ENCODE measurements at places on chromosomes 11 and 22. TPM values are rescaled to one million over a fixed set of nuclear protein-coding genes. Genes with fewer than 3 reads are reported as not detected.

- no peak overlapping the region for H3K4me3 ChIP-seq
- H3K4me1 ChIP-seq: no peaks in the 10 kb centered on the region
- no peaks in the 10 kb centered on the region for H3K36me3 ChIP-seq
- H3K27me3 ChIP-seq: no peaks in the 10 kb centered on the region
- no peak for DNase-seq
Measured at GRCh38 chr11:28636033-28636432, 527.8 kb downstream of the METTL15 start.

- no peak overlapping the region for H3K27ac ChIP-seq
- no peak for DNase-seq
- H3K36me3 ChIP-seq: no peaks in the 10 kb centered on the region
- H3K4me3 ChIP-seq: no peak overlapping the region
Measured at GRCh38 chr11:128848815-128849455, 18.2 kb downstream of the KCNJ1 start.

DNA sequence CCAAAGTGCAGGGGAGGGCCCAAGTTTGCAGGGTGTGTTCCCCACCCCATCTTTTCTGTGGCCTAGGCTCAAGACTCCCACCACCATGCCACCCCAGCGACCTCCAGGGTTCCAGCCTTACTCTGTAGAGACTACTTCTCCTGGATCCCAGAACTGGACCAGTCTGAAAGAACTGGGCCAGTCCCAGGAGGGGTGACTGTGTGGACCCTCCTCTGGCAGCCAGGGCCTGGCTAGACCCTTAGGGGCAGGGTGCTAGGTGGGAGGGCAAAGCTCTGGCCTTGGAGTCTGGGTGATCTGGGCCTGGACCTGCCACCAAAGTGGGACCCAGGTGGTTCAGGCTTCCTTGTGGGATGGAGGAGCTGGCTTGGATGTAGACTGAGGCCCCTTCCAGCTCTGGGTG is 41.8 kb upstream of the ACCSL start:
- no peak overlapping the region for H3K4me3 ChIP-seq
- no peak overlapping the region for H3K27ac ChIP-seq
- no peaks in the 10 kb centered on the region for H3K27me3 ChIP-seq
- H3K4me1 ChIP-seq: no peaks in the 10 kb centered on the region

- no peaks in the 10 kb centered on the region for H3K36me3 ChIP-seq
- H3K27me3 ChIP-seq: no peaks in the 10 kb centered on the region
- H3K4me3 ChIP-seq: peak overlapping the region; percentile 76
- peak overlapping the region; percentile 49 for H3K27ac ChIP-seq
- no peak for DNase-seq
- no peaks in the 10 kb centered on the region for H3K4me1 ChIP-seq
Measured at GRCh38 chr11:117315285-117316196, 515 bp downstream of the BACE1 start.

DNA sequence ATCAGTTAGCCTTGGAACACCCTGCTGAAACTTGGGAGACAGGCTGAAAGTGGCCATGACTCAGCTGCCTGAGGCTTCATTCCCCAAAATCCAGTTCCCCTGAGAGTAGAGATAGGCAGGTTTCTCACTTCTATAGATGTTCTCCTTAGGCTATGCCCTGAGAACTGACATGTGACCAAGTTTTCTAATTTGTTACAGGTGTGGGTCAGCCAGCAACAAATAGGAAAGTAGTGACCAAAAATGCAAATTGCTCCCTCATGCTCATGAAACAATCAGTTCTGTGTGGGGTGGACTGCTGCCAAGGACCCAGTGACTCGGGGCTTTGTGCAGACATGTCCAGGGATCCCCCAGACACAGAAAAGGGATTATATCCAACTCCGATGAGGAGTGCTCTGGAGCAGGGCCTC is 7.3 kb upstream of the CCDC15 start:
- H3K4me3 ChIP-seq: no peak overlapping the region
- H3K27me3 ChIP-seq: no peaks in the 10 kb centered on the region
- H3K36me3 ChIP-seq: no peaks in the 10 kb centered on the region
- H3K27ac ChIP-seq: no peak overlapping the region

- no peak overlapping the region for H3K27ac ChIP-seq
- DNase-seq: peak; percentile 39
- H3K36me3 ChIP-seq: no peaks in the 10 kb centered on the region
- no peaks in the 10 kb centered on the region for H3K4me1 ChIP-seq
- H3K4me3 ChIP-seq: no peak overlapping the region
- no peaks in the 10 kb centered on the region for H3K27me3 ChIP-seq
Measured at GRCh38 chr11:69380921-69381581, 87.1 kb downstream of the MYEOV start.

- DNase-seq: no peak
- H3K4me1 ChIP-seq: no peaks in the 10 kb centered on the region
- no peak overlapping the region for H3K27ac ChIP-seq
- H3K4me3 ChIP-seq: no peak overlapping the region
- H3K36me3 ChIP-seq: no peaks in the 10 kb centered on the region
Measured at GRCh38 chr11:103234974-103235373, 125.7 kb downstream of the DYNC2H1 start.

DNA sequence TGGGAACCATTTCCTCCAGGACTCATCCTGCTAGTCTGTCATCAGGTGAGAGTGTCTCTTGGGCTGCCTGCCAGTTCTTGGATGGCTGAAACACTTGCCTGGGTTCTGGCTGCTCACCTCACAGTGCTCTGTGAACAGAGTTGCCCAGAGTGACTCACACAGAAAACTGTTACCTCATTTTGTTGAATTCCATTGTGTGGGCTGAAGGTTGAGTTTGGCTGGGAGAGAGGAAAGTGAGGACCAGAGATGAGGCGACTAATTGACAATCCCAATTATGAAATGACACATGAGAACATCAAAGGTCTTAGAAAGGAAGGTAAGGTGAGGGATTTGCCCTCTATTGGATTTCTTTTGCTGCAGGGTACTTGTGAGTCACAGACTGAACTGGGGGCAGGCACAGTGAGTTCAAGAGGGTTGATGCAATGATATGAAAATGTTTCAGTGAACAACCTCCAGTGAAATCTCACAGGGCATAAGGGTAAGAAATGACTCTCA is 20.2 kb upstream of the CALCB start:
- H3K36me3 ChIP-seq: no peaks in the 10 kb centered on the region
- no peak overlapping the region for H3K27ac ChIP-seq
- H3K27me3 ChIP-seq: no peaks in the 10 kb centered on the region
- no peak for DNase-seq
- no peak overlapping the region for H3K4me3 ChIP-seq

DNA sequence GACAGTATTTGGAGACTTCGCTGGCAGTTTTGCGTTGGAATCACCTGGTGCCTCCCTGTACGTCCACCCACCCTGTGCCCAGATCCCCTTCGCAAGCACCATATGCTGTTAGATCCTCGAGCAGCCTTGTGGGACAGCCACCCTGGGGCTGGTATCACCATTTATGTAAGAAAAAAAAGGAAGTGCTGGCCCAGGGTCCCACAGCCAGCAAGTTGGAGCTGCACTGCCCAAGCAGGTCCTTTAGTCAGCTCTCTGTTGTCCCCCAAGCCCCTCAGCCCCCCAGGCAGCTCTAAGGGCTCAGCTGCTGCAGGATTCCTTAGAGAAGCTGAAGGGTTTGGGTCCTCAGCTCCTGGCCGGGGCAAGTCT is 80.3 kb downstream of the FBLN1 start:
- DNase-seq: no peak
- H3K36me3 ChIP-seq: no peaks in the 10 kb centered on the region
- no peaks in the 10 kb centered on the region for H3K27me3 ChIP-seq
- no peak overlapping the region for H3K27ac ChIP-seq
- H3K4me1 ChIP-seq: no peaks in the 10 kb centered on the region

- no peaks in the 10 kb centered on the region for H3K27me3 ChIP-seq
- DNase-seq: no peak
- peak overlapping the region; percentile 43 for H3K27ac ChIP-seq
- no peak overlapping the region for H3K4me3 ChIP-seq
Measured at GRCh38 chr22:17241576-17242330, 22.5 kb upstream of the ADA2 start.

DNA sequence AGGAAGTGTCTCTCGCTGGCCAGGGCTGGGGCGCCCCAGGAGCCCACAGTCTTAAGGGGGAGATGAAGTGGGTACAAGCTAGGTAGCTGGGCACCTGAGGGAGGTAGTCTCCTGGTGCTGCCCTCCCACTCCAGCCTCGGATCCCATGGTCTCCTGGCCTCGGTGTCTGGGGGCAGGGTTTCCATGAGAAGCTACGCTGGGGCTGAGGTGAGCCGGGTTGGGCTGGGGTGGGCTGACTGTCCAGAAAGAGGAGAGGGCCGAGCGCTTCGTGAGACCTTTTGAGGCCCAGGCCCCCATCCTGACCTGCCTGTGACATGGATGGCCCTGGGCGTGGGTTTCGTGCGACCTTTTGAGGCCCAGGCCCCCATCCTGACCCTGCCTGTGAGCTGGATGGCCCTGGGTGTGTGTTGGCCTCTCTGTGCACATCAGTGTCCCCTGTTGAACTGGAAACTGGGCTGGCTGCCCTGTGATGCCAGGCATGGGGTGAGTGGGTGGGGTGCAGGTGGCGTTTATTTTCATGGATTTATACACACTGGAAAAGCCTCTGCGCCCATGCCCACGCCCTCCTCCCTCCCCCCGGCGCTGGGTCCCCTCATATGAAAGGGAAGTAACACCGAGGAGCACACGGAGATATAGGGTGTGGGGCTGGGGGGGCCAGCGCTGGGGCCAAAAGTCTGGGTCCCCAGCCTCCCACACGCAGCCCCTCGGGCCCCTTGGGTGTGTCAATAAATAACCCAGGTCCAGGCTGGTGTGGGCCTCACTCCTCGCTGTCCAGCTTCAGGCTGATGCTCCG is 8.6 kb downstream of the AIP start:
- H3K4me1 ChIP-seq: no peaks in the 10 kb centered on the region
- H3K27ac ChIP-seq: no peak overlapping the region
- H3K36me3 ChIP-seq: peaks cover 6% of the 10 kb centered on the region
- no peaks in the 10 kb centered on the region for H3K27me3 ChIP-seq
- DNase-seq: no peak

DNA sequence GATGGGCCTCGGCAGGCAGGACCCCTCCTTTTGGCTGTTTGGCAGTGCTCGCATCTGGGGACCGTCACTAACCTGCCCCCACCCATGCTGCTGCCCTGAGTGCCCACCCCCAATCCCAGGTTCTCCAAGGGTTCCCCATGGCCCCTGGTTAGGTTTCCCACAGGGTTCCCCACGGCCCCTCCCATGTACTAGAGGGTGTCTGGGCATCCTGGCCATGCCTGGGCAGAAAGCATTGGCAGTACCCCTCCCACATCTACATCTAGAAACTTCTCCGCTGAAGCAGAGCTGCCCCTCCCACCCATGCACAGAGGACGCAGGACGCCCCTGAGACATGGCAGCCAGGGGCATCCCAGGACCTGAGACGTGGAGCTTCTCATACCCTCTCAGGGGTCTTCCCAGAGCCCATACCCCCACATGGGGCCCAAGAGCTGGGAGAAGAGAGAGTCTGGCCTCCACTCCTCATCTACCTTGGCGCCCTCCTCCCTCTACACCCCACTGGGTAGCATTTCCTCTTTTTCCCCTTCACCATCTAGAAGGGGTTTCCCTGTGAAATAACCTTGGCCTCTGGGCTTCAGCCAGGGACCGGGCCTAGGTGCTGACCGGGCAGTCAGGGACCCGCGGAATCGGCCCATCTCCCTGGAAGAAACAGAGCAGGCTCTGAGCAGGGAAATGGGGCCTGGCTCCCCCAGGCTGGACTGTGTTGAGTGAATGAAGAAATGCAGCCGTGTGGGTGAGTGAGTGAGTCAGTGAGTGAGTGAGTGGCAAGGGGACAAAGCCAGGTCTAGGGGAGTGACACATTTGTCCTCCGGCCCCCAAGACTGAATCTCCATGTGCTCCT is 987.3 kb downstream of the BRD1 start:
- no peak for DNase-seq
- H3K4me3 ChIP-seq: no peak overlapping the region
- H3K27ac ChIP-seq: no peak overlapping the region
- H3K27me3 ChIP-seq: no peaks in the 10 kb centered on the region

- peaks cover 24% of the 10 kb centered on the region for H3K4me1 ChIP-seq
- H3K4me3 ChIP-seq: no peak overlapping the region
- peaks cover 6% of the 10 kb centered on the region for H3K36me3 ChIP-seq
- H3K27ac ChIP-seq: no peak overlapping the region
Measured at GRCh38 chr22:36147196-36147791, 13.3 kb downstream of the APOL3 start.

- no peak within 1 kb of the TSS for H3K27ac ChIP-seq
- H3K4me3 ChIP-seq: no peak within 1 kb of the TSS
- H3K36me3 ChIP-seq: no peaks in the 10 kb centered on the region
- no peak for DNase-seq
- H3K27me3 ChIP-seq: no peaks in the 10 kb centered on the region
Measured at GRCh38 chr11:56412396-56412795, at the start of gene OR5AL1. Gene OR5AL1, plus strand, starts transcription at chr11:56412696.

Gene ABTB2
- total RNA-seq: 10.2 TPM

Gene FXYD6
- total RNA-seq: 4.9 TPM

Gene RIC3
- total RNA-seq: 5.6 TPM

Gene CCDC73
- total RNA-seq: 0.42 TPM

Gene CSRP3
- 0.81 TPM for total RNA-seq

Gene CDC42EP1
- total RNA-seq: 117 TPM

All from right lobe of liver (tissue), 6 donors.